Activated B cell treated with CpG ODN at 0.5 μM for 24 hours (primary cell): ENCODE measurements at places on chromosomes 7 and 10.
A peak's percentile ranks its signal among the peaks of the same experiment; 100 is the strongest.

GRCh38 chr10:130882906-130883305, 428.6 kb downstream of the TCERG1L start:
- H3K4me3 ChIP-seq = no peak overlapping the region
- no peaks in the 10 kb centered on the region for H3K27me3 ChIP-seq
- H3K36me3 ChIP-seq = no peaks in the 10 kb centered on the region
- no peak overlapping the region for H3K27ac ChIP-seq
- no peaks in the 10 kb centered on the region for H3K4me1 ChIP-seq

DNA sequence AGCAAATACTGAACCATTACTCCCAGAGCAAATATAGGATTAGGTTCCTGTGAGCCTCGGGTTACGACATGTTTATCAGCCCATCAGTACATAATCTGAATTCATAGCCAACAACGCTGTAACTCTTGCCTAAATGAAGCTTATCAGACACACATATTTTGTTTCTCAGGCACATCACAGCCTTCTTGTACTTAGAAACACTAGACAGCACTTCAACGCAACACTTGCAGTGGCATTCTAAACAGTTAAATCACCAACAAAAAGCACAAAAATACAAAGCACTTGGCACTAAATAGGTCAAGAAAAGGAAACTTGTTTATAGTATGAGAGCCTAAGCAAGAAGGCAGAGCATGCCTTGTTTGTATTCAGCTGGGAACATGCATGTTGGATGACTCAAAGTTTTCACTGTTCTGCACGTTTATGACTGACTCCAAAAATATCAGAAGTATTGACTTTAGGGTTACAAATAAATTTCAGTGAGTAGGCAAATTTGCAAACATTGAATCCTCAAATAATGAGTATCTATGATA, 75.0 kb downstream of the VPS50 start:
- no peak for DNase-seq
- no peaks in the 10 kb centered on the region for H3K4me1 ChIP-seq
- H3K27ac ChIP-seq = no peak overlapping the region
- peaks cover 51% of the 10 kb centered on the region for H3K36me3 ChIP-seq
- H3K27me3 ChIP-seq = no peaks in the 10 kb centered on the region
- no peak overlapping the region for H3K4me3 ChIP-seq

DNA sequence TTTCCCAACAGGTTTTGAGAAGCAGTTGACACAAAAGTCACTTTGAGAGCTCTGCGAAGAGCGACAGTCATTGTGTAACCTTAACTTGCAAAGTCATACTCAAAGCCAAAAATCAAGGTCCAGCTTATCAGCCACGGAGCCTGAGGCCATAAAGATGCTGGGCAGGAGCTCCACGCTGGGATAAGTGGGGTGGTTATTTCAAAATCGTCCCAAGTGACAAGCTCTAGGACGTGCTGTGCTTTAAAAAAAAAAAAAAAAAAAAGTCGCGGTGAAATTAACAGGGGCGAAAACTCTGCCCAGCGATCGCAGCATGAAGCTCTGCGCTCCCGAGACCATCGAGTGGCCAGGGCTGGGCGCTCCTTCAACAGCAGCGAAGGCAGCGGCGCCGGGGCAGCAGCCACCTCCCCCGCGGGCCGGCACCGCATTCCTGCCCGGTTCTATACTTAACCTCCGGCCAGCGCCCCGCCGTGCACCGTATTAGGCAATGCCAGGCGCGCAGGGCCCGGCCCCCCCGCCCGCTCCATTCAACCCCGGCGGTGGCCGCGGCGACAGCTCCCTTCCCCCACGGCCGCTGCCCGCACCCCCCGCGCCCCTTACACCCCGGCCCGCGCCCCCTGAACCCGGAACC, 657 bp downstream of the HACD1 start:
- H3K27me3 ChIP-seq = peaks cover 16% of the 10 kb centered on the region
- DNase-seq = peak; percentile 32
- no peak overlapping the region for H3K27ac ChIP-seq

DNA sequence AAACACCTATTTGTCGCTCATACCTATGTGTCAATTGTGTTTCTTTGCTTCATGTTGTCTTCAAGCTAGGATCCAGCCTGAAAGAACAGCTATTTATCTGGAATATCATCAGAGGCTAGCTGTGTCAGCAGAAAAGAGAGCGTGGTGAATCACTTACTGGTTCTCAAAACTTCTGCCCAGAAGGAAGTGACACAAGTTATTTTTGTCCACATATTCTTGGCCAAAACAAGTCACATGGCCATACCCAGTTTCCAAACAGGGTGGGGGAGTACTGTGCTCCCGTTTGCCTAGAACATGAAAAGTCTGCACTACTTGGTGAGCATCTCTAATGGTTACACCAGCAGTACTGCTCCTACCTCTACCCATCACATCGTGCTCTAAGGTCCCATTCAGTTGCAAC, 160.9 kb upstream of the CSTF2T start:
- H3K4me1 ChIP-seq = no peaks in the 10 kb centered on the region
- no peaks in the 10 kb centered on the region for H3K27me3 ChIP-seq
- no peak overlapping the region for H3K4me3 ChIP-seq
- no peak overlapping the region for H3K27ac ChIP-seq
- no peak for DNase-seq
- H3K36me3 ChIP-seq = no peaks in the 10 kb centered on the region

- peaks cover 20% of the 10 kb centered on the region for H3K27me3 ChIP-seq
- no peak overlapping the region for H3K4me3 ChIP-seq
- DNase-seq = no peak
- H3K36me3 ChIP-seq = no peaks in the 10 kb centered on the region
- H3K27ac ChIP-seq = no peak overlapping the region
- no peaks in the 10 kb centered on the region for H3K4me1 ChIP-seq
These were observed 38.3 kb upstream of the GALNTL5 start for GRCh38 chr7:151917791-151918509.

GRCh38 chr7:129949292-129950133, 3.2 kb downstream of the UBE2H start:
- H3K36me3 ChIP-seq = peaks cover 23% of the 10 kb centered on the region
- peaks cover 27% of the 10 kb centered on the region for H3K4me1 ChIP-seq
- no peak overlapping the region for H3K27ac ChIP-seq
- H3K4me3 ChIP-seq = no peak overlapping the region
- H3K27me3 ChIP-seq = no peaks in the 10 kb centered on the region
- peak; percentile 17 for DNase-seq

DNA sequence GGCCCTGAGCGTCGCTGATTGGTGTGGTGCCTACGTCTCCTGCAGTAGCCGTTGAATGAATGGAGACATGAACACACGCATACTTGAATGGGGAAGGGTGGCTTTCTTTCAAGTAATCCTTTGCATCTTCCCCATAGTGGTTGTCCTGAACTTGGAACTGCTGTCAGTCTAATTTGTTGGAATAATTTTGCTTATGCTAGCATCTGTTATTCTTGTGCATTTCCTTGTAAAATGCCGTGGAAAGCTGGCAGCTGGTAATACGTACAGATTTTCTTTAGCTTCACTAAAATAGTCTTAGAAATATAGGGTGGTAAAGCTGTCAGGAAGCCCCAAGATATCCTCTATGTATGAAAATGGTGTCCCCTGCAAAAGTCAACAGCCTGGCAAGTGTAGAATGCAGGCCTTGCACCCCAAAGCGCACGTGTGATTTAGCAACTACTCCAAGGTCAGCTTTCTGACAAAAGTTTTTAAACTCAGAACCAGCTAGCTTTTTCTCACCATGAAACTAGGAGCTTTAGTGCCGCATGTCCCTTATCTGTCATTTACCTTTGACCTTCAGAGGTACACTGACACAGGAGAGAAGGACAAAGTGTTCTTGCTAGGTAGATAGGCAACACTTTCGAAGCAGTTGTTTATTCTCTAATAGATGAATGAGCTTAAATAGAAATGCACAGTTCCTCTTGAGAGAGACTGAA, 70.8 kb downstream of the RBM33 start:
- no peaks in the 10 kb centered on the region for H3K27me3 ChIP-seq
- H3K27ac ChIP-seq = peak overlapping the region; percentile 25
- DNase-seq = no peak
- H3K36me3 ChIP-seq = peaks cover 31% of the 10 kb centered on the region
- H3K4me1 ChIP-seq = peaks cover 43% of the 10 kb centered on the region
- no peak overlapping the region for H3K4me3 ChIP-seq
